ENCODE measurements at places on chromosomes 4 and X.

GRCh38 chr4:8379281-8379680 lies 61.2 kb downstream of the ACOX3 start:
- DNase-seq = no peak

- no peak for DNase-seq
These were observed 43.8 kb downstream of the RGS12 start for GRCh38 chr4:3336382-3337356.

DNA sequence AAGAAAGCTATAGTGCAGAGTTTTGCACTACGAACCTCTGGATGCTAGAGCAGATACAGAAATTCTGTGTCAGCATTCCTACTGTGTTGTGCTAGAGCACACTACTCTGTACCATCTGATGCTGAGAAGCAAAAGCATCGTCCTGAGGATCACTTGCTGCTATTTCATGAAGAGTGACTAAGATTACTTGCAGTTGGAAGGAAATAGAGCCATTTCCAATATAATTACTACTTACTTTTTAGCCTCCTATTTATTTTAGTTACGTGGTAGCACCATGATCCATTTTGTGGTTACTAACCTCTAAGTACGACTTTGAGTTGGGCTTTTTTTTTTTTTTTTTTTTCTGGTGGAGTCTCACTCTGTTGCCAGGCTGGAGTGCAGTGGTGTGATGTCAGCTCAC lies 226.7 kb downstream of the PALLD start:
- DNase-seq = no peak

- DNase-seq = no peak
These were observed 10.5 kb downstream of the RASSF6 start for GRCh38 chr4:73609706-73610105.

GRCh38 chr4:17366496-17366895 lies 145.4 kb downstream of the QDPR start:
- no peak for DNase-seq

GRCh38 chr4:6840062-6840976 lies 57.8 kb downstream of the KIAA0232 start:
- DNase-seq = no peak

- no peak for DNase-seq
These were observed 446.9 kb downstream of the TMA16 start for GRCh38 chr4:163941221-163941905.

GRCh38 chr4:4719436-4719835 lies 140.0 kb upstream of the MSX1 start:
- DNase-seq = no peak

GRCh38 chr4:1057403-1057745 lies 45.9 kb downstream of the FGFRL1 start:
- DNase-seq = no peak

- DNase-seq = no peak
These were observed 132.1 kb downstream of the NSUN7 start for GRCh38 chr4:40881851-40882250.

GRCh38 chrX:136656361-136656964 lies 8.5 kb downstream of the CD40LG start:
- DNase-seq = no peak

- DNase-seq = no peak
These were observed 111.3 kb upstream of the LNX1 start for GRCh38 chr4:53702334-53703266.

- no peak for DNase-seq
These were observed 55.8 kb upstream of the BCOR start for GRCh38 chrX:40153345-40154249.

DNA sequence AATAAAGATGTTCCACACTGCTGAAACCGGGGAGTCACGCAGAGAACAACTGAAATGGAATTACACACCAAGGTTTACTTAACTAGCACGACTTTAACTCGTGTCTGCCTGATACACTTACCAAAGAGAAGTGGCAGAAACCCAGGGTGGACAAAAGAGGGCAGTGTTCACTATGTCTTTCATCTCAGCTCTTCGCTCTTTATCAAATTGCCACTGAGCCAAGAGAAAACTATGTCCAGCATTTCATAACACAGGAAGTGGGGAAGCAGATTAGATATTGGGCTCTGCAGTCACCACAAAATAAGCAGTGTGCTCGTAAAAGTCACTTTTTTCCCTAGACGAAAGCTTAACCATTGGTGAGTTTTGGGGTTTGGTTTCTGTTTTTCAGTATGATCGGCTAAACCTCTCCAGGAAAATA lies 155.7 kb downstream of the CHIC2 start:
- no peak for DNase-seq

DNA sequence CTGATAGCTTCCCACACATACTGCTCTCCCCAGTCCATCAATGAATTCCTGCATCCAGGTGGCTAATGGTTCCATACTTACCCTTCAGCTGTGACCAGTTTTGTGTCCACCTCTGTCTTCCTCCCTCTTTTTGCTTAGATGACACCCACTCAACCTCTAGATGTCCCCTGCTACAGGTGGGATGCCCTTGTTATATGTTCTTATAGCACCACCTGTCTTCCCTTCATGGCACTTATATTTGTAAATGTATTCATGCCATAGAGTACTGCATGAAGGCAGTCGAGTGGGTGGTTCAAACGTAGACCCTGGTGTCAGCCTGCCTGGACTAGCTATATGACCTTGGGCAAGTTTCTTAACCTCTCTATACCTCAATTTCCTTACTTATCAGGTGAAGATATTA lies 6.5 kb upstream of the USP46 start:
- DNase-seq = no peak

DNA sequence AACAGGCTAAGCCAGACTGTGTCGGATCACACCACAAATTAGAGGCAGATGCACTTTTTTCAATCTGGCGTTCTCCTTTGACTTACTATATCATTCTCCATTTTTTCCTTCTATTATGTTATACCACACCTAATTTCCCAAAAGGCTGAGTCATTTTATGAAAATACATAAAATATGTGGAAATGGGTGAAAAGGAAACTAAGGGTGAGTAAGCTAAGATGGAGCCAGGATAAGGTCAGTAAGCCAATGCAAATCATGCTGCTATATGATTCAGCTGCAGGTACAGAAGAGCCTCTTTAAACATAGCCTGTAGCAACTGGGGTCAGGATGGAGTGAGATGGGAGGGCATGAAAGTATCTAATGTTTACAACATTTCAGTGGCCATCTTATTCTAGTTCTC lies 94.0 kb upstream of the TEX13A start:
- no peak for DNase-seq

GRCh38 chr4:2438822-2439718 lies 20.3 kb downstream of the CFAP99 start:
- DNase-seq = no peak

DNA sequence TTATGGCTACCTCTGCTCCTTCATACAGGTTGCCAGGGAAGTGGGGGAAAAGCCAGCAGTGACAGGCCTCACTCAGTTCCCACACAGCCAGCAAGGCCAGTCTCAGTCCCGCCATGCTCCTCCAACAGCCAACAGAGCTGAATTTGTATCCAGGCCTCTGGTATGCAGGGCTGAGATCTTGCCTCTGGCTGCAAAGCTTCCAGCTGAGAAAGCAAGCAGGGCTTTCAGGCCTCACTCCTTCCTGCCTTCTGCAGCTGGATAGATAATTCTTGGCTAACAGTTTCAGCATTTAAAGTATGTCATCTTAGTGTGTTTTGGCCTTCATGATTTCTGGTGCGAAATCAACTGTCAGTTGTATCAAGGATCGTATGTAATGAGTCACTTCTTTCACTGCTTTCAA lies 103.6 kb downstream of the GNL3L start:
- no peak for DNase-seq

Measured in stimulated activated CD8-positive, alpha-beta memory T cell treated with anti-CD3 and anti-CD28 coated beads, Interleukin-15, amount 100 ng/mL, for 4 hours (primary cell).